Lower leg skin (tissue), 4 donors: ENCODE measurements at places on chromosomes 2 and 18. TPM values are rescaled to one million over a fixed set of nuclear protein-coding genes. Genes with fewer than 3 reads are reported as not detected.
A peak's percentile ranks its signal among the peaks of the same experiment; 100 is the strongest.

Gene MAP3K19
- not detected for total RNA-seq

Gene CYTIP
- total RNA-seq = 5.8 TPM

Gene SCTR
- total RNA-seq = not detected

Gene ZNG1B
- 20.2 TPM for total RNA-seq

Gene C2orf80
- not detected for total RNA-seq

Gene CD8B2
- total RNA-seq = not detected

Gene PGAP1
- 25.1 TPM for total RNA-seq

Gene GPAT2
- total RNA-seq = 1.2 TPM

Gene HOXD13
- not detected for total RNA-seq

Gene RETREG2
- total RNA-seq = 90.1 TPM

Gene TCF7L1
- total RNA-seq = 2.4 TPM

Gene TUBA3E
- total RNA-seq = not detected

Gene MYCN
- total RNA-seq = 0.64 TPM

Gene CNTNAP5
- not detected for total RNA-seq

GRCh38 chr2:7665880-7666279 is 748.7 kb downstream of the RNF144A start:
- no peak for DNase-seq

DNA sequence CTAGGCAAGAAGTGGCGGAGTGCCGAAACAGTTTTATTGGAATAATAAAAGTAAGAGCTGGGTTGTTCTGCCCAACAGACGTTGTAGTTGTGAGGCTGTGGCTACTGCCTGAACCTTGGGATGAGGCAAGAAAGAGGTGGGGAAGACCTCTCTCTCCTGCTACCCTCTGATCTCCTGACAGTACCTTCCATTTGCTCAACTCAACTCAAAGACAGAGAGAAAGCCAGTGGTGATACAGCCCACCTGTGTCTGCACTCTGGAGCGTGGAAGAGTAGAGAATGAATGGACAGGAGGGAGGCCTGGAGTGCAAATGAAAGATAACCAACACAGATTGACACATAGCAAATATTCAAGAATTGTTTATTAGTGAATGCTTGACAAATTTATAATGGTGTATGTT is 590.3 kb downstream of the NYAP2 start:
- no peak for DNase-seq

DNA sequence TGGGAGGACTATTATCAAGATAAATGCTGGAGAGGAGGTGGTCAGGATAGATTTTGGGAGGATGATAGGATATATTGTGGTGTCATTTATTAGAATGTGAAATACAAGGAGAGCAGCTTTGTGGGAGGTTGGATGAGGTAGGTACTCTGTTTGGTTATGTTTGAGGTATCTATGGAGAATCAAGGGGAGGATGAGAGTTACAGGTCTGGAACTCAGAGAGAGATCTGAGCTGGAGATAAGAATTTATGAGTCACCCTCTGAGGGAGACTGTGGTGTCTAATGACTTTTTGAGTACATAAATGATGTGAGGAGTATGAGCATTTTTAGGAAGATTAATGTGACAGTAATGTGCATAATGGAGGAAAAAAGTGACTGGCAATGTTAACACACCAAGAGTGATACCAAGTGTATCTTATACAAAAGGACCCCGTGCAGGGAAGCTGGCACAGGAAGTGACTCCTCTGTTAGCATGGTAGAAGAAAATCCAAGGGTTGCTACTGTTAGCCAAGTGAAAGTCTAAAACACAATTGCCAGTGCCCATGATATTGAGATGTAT is 48.2 kb downstream of the CRIM1 start:
- DNase-seq = no peak

- no peak for DNase-seq
Observed at GRCh38 chr2:163771596-163771995, 35.8 kb upstream of the FIGN start.

DNA sequence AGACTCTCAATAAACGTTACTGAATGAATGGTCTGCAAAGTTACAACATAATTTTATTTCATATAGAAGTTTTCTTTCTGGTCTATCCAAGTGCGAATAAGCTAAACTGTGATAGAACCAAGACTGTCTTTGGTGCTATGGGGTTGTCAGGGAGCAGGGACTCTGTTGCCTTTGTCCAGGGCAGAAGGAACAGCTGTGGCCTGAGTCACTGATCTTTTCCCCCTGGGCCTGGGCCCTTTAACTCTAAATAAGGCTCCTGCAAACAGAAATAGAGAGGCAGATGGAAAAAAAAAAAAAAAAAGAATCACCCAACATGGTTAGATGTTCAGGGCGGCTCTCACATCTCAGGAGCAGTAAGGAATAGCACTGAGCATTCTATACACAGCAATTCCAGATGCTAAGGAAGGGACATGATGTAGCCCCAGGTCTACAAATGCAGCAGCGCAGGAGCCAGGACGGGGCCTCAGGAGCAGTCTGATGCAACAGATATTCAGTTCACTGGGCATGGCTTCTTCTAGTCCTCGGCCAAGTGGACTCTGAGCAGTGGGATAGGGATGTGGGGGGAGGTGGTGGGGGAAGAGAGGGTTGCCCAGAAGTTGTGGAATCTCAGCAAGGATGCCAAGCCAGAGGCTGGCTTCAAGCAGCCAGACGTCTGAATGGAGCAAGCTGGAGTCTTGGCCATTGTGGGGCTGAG is 247.1 kb upstream of the SIX2 start:
- DNase-seq = no peak

DNA sequence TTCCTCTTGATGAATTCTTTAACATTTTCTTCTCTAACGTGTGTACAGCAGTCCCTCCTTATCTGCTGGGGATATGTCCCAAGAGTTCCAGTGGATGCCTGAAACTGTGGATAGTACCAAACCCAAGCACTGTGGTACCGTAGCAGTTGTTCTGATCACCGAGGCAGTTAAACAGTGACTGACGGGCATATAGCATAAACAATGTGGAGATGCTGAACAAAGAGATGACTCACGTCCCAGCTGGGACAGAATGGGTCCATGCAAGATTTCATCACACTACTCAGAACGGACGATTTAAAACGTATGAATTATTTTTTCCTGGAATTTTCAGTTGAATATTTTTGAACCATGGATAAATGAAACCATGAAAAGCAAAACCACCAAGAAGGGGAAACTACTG is 54.5 kb upstream of the SPAG16 start:
- no peak for DNase-seq

- no peak for DNase-seq
Observed at GRCh38 chr18:3851159-3851558, 401.2 kb downstream of the TGIF1 start.

DNA sequence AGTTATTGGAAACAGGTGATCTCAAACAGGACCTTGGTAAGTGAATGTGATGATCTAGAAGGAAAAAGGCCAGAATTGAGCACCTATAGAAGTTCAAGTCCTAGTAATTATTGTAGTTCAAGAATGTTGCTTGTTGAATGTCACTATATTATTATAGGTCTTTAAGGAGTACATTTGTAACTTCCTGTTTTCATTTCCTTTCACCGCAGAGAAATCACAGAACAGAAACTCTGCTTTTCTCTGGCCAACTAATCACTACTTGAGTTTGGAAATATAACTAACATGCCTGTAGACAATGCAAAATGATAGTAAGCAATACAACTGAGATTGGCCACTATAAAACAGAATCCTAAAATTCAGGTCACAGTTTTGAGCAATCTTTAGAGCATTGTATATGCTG is 61.8 kb upstream of the EFEMP1 start:
- no peak for DNase-seq

- DNase-seq = no peak
Observed at GRCh38 chr2:154589514-154589913, 109.0 kb upstream of the KCNJ3 start.

DNA sequence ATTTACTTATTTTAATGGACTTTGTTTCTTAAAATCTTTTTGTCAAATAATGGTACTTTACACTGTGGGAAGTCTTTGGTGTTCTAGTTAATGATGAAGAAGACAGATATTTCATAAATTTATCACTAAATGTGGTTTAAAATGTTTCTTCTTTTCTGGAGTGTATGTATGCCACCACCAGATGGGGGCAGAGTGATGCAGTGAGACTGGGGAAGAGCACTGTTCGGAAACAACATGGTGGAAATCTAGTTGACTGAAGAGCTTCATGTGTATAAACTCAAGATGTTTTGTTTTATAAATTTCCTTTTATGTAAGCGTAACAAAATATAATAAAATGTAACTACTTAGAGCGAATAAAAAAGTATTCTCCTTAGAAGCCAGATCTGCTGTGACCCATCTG is 195.1 kb downstream of the KCNE4 start:
- DNase-seq = no peak

DNA sequence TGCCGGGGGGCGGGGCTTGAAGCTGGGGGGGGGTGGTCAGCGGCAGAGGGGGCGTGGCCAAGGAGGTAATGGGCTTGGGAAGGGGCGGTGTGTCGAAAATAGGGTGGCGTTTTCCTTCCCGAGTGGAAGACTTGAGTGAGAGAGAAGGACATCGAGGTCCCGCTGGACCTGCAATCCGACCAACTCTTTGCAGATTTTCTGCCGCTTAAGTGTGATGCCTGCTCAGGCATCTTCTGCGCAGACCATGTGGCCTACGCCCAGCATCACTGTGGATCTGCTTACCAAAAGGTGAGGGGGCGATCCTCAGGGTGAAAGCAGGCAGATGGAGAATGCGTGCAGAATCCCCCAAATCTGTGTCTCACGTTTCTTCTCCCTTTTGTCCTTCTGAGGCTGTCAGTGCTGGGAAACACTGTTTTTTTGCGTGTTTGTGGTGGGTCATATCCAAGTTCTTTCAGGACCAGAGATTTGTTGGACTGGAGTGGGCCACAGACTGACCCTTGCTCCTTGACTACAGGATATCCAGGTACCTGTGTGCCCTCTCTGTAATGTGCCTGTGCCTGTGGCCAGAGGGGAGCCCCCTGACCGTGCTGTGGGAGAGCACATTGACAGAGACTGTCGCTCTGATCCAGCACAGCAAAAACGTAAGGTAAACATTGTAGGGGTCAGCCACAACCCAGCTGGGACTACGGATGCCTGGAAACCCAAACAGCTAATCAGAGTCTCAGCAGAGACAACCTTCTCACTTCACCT is 727 bp downstream of the ZFAND2B start:
- no peak for DNase-seq

GRCh38 chr2:192555740-192556139 is 361.0 kb upstream of the TMEFF2 start:
- no peak for DNase-seq

- DNase-seq = no peak
Observed at GRCh38 chr2:132901661-132902060, 231.7 kb upstream of the LYPD1 start.

- peak; percentile 86 for DNase-seq
Observed at GRCh38 chr2:173355132-173355865, 627 bp downstream of the CDCA7 start.

DNA sequence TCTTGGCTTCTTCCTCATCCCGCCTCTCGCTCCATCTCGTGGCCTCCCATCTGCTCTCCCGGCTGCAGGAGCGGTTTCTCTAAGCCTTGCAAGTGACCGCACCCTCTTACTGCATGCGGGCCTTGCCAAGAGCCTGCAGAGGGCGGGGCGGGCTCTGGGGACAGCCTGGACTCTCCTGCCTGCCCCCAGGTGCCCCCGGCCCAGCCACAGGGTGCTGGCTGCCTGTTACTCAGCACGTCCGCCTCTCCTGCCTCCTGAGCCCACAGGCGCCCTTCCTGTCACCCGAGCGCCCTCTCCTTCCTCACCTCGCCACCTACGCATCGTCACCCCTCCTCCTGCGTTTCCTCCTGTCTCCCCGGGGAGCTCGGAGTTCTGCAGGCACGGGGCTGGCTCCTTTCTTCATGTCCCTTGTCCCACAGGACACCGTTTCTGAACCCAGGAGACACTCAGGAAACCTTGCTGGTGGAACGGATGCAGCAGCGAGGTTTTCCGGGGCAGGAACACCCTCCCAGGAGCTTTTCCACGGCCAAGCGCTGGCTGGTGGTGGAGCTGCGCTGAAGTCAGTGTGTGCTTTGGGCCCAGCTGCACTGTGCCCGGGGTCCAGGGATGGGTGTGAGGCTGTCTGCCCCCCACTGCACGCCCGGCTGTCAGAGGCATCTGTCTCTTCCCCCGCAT is 28.5 kb downstream of the HPCAL1 start:
- DNase-seq = no peak

GRCh38 chr2:137910641-137911040 is 53.6 kb upstream of the HNMT start:
- DNase-seq = no peak

GRCh38 chr2:227855440-227855839 is 16.0 kb upstream of the DAW1 start:
- no peak for DNase-seq

GRCh38 chr18:10417191-10417590 is 37.2 kb upstream of the APCDD1 start:
- peak; percentile 90 for DNase-seq

- no peak for DNase-seq
Observed at GRCh38 chr2:168434146-168434545, 21.9 kb upstream of the CERS6 start.

GRCh38 chr2:236857781-236858180 is 227.9 kb upstream of the COPS8 start:
- peak; percentile 62 for DNase-seq

DNA sequence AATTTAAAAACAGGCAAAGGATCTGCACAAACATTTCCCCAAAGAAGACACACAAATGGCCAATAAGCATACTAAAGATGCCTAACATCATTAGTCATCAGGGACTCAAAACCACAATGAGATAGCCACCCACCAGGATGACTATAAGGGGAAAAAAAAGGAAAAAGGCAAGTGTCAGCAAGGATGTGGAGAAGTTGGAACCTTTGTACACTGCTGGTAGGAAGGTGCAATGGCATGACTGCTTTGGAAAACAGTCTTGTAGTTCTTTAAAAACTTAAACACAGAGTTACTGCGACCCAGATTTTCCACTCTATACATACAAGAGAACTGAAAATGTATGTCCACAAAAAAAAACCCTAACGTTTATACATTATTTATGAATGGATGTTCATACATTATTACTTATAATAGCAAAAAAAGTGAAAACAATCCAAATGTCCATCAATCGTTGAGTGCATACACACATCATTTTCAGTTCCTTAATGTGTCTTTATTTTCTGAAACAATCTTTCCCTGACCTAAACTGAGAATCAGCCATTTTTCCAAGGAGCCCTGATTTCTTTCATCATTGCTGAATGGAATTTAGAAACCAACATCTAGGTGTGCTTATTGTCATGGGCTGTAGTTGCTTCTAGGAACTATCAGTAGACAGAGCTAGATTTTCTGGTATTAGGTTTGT is 64.7 kb upstream of the TLK1 start:
- DNase-seq = no peak

DNA sequence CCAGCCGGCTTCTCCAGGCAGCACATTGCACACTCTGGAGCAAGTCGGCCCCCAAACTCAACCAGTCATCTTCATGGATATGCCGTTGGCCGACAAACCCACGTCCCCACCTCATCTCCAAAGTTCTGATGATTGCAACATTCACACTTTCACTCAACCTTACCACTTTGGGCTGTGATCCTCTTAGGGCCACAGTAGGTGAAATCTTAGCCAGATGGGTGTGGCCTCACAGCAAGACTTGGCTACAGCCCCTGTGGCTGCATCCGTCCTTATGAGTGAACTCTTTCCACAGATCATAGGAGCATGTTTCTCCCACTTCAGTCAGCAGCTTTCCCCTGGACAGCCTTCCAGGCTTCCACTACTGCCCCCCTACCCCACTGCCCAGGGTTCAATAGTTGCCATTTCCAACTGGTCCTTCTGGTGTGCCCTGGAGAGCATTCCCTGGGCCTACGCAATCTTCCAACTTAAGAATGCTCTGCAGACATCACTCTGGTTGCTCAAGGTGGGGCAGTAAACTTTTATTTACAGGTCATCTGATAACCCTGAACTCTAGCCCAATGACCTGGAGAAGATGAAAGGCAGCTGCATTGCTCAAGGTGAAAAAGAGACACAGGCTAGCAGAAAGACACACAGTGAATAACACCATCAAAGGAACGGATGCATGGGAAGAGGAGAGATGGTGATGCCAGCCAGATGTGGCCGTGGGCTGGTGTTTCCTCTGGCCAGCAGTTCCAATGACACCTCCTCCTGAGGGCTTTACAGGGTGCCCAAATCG is 34.5 kb downstream of the ARL4C start:
- no peak for DNase-seq
